ENCODE measurements at places on chromosomes 5 and 9. TPM values are rescaled to one million over a fixed set of nuclear protein-coding genes. Genes with fewer than 3 reads are reported as not detected.

DNA sequence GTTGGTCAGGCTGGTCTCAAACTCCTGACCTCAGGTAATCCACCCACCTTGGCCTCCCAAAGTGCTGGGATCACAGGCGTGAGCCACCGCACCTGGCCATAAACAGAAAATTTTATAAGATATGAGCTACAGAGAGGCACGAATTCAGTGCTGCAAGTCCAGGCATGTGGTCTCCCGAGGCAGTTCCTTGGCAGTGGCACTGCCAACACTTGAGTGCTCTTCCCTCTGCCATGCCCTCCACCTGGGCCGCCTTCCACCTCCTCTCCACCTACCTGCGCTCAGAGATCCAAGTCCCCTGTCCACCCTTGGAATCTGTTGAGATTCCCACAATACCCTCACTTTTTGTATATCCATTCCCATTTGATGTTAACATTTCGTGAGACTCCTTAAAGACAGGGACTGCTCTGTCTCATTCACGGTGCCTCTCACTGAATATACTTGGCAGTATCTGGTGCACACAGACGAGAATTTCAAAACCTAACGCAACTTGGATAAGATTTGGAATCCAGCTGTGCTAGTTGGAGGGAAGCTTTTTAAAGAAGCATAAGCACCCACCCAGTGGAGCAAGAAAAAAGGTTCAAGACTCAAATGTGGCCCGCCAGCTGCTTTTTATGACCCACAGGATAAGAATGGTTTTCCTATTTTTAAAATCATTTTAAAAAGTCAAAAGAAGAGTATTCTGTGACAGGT is 68.3 kb downstream of the DCP2 start:
- no peak for DNase-seq

DNA sequence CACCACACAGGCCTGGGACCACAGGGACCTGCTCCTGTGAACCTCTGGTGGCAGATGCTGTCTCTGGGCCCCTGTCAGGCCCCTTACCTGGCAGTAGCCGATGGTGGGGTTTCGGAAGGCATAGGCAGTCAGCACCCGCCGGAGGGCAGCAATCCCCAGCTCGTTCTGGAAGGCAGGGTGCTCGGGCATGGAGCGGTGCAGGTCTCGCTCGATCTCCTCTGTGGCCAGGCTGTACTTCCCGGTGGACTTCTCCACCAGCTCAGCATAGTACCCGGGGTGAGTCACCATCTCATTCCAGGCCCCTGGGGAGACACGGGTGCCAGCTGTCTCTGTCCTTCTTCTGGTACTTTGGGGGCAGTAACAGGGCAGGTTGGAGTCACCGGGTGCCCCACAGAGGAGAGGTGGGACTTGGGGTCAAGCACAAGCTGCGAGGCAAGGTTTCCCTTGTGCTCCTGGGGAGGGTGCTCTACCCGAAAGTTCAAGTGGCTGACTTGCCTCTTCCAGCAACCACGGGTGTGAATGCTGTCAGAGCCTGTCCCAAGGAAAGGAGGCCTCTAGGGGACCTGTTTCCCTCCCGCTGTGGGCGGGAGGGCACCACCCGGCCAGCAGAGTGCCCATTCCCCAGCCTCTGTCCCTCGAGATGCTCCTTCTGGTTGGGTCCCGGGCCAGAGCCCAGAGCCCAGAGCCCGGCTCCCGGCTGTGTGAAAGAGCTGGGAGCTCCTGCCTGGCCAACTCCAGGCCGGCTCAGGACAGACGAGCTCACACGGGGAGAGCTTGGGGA is 19.8 kb upstream of the MRNIP start:
- no peak for DNase-seq

- DNase-seq = no peak
These were observed 702.1 kb downstream of the SEMA5A start for GRCh38 chr5:8843771-8844170.

FOXD4L6 gene
- total RNA-seq = 0.07 TPM

DNA sequence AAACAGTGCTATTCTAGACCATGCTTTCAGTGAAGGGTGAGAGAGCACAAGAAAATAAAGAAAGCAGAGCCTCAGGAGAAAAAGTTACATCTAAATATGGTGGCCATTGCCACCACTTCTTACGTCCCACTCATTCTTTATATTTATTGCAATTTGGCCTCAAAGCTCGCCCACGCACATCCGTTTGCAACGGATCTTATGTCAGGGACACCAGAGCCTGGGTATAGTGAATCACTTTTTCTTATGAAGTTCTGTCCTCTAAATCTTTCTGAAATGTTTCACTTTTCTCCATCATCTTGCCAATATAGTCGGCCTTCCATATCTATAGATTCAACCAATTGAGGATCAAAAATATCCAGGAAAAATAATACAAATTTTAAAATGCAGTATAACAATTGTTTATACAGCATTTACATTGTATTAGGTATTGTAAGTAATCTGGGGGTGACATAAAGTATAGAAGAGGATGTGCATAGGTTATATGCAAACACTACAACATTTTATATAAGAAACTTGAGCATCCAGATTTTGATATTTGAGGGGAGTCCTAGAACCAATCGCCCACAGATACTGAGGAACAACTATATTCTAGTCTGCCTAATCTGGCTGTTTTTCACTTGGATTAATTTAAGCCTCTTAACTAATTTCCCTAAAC is 35.2 kb downstream of the GOLPH3 start:
- no peak for DNase-seq

- DNase-seq = no peak
These were observed 33.5 kb upstream of the SLC28A3 start for GRCh38 chr9:84374013-84374412.
